Stimulated activated CD4-positive, alpha-beta T cell treated with anti-CD3 and anti-CD28 coated beads, Interleukin-2, amount 100 ng/mL, for 4 hours (primary cell): ENCODE measurements at places on chromosomes 5 and 9.

GRCh38 chr5:78508186-78508765 is 140.3 kb downstream of the LHFPL2 start:
- no peak for DNase-seq

GRCh38 chr9:98580956-98581355 is 127.8 kb downstream of the GABBR2 start:
- DNase-seq, result no peak

DNA sequence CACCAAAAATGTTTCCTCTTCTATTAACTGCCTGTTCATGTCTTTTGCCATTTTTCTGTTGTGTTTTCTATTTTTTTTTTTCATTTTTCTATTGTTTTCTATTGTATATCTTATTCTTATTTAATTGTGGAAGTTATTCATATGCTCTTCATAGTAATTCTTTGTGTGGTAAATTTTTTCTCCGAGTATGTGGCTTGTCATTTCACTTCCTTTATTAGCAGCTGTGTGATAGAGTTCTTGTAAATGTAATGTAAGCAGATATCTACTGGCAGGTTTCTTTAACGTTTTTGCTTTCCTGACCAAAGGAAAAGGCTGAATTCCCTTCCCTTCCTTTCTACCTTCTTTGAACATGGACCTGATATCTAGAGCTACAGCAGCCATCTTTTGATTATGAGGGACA is 5.8 kb upstream of the PLPP1 start:
- DNase-seq, result no peak

DNA sequence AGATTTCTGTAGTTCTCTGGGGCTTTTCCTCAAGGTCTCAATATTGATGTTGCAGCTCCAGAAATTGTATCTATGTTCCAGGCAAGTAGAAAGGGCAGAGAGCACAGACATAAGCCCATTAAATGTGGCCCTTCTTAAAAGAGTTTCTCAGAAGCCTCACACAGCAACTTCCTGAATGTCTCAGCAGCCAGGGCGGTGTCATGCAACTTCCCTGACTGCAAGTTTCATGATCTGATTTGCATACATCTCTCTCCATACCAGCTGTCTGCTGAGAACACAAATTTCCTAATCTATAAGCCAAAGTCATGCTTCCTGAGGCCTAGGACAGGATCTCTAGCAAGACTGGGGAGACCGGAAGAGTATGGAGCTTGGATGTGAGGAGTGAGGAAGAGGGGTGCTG is 13.0 kb downstream of the RGS7BP start:
- DNase-seq, result no peak

- DNase-seq, result no peak
Measured at GRCh38 chr9:137738703-137739102, 119.9 kb downstream of the EHMT1 start.

DNA sequence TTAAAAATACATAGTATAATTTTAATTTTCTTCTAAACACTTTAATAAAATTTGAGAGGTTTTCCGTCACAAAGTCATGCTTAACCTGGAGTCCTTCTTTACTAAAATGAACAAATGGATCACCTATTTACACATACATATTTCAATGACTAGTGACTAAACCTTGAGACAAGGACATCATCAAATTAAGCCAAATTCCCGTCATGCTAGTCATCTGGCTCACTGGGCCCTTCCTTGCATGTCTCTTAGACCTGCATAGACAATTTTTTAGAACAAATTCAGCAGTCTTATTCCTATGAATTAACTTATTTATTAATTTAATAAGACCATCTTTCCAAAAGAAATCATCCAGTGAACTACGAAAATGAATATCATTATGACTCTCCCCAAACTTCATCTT is 26.6 kb downstream of the ERAP2 start:
- DNase-seq, result no peak

- no peak for DNase-seq
Measured at GRCh38 chr9:32589083-32589723, 16.2 kb upstream of the NDUFB6 start.

DNA sequence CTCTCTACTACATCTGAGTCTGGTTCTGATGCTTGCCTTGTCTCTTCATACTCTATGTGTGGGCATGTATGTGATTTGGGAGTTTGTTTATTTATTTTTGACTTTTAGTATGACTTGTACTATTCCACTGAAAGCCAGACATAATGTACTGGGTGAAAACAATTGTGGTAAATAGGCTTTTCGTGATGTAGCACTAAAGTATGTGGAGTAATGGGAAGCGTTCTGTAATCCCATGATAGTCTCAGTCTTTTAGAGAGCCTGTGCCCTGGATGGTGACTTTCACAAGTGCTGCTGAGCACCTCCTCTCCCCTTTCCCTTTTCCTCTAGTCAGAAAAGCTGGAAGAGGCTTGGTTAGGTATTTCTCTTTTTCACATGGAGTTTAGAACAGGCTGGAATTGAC is 85.8 kb upstream of the S1PR3 start:
- no peak for DNase-seq

- no peak for DNase-seq
Measured at GRCh38 chr5:127112347-127112864, 39.1 kb upstream of the C5orf63 start.

GRCh38 chr9:111857555-111858211 is 38.9 kb upstream of the UGCG start:
- DNase-seq, result no peak

GRCh38 chr5:169873642-169874041 is 106.7 kb downstream of the INSYN2B start:
- DNase-seq, result no peak

DNA sequence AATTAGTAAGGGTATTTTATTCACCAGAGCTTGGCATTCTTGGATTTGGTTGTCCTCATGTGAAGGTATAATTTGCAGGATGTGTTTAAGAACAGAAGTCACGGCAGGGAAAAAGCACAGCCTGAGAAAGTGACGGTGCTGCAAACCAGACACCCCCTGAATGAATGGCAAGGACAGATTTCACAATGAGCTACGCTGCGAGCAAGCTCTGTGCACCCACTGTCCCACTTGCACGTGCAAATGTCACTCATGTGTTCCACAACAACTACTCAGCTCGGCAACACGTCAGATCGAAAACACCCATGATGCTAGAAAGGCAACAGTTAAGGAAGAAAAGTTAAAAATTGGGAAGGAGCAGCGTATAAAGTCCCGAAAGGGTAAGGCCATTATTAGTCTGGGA is 168.9 kb downstream of the ROR2 start:
- DNase-seq, result no peak

DNA sequence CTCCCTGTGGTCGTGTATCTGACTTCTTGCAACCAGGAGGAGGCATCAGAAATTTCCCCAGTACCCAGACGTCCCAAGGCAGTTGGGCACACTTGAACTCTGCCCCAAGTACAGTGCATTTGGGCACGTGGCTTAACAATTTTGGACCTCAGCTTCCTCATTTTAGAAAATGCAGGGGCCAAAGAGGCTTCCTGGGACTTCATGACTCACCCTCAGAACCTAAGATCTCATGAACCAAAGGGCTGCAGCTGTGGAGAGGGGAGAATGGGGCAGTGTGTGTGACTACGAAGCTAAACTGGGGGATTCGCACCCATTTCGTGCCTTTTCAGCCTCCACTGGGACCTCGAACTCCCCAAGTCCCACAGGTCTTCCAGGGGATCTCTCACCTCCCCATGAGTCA is 59.2 kb downstream of the SYK start:
- no peak for DNase-seq

- DNase-seq, result peak; percentile 41
Measured at GRCh38 chr5:127313847-127314473, 23.4 kb downstream of the MEGF10 start.

GRCh38 chr9:90023861-90024260 is 419.0 kb downstream of the GADD45G start:
- no peak for DNase-seq

GRCh38 chr5:80208381-80208780 is 47.5 kb downstream of the SERINC5 start:
- no peak for DNase-seq

DNA sequence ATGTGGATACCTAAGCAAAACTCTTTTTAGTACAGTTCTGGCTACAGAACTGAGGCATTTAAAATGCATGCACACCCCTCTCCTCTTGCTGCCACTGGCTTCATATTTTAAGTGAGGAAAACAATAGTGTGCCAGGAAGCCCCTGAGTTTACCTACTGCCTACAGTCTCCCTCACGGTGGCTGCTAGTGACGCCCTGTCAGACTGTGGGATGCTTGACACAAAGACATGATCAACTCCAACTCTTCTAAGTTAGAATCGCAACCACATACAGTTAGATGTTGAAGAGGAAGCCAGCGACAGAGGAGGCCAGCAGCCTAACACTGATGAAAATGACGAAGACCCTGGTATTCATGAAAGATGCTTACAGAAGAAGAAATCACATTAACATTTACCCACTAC is 1.3 kb downstream of the SEC16A start:
- DNase-seq, result no peak

- no peak for DNase-seq
Measured at GRCh38 chr5:155485386-155485785, 471.8 kb downstream of the KIF4B start.

DNA sequence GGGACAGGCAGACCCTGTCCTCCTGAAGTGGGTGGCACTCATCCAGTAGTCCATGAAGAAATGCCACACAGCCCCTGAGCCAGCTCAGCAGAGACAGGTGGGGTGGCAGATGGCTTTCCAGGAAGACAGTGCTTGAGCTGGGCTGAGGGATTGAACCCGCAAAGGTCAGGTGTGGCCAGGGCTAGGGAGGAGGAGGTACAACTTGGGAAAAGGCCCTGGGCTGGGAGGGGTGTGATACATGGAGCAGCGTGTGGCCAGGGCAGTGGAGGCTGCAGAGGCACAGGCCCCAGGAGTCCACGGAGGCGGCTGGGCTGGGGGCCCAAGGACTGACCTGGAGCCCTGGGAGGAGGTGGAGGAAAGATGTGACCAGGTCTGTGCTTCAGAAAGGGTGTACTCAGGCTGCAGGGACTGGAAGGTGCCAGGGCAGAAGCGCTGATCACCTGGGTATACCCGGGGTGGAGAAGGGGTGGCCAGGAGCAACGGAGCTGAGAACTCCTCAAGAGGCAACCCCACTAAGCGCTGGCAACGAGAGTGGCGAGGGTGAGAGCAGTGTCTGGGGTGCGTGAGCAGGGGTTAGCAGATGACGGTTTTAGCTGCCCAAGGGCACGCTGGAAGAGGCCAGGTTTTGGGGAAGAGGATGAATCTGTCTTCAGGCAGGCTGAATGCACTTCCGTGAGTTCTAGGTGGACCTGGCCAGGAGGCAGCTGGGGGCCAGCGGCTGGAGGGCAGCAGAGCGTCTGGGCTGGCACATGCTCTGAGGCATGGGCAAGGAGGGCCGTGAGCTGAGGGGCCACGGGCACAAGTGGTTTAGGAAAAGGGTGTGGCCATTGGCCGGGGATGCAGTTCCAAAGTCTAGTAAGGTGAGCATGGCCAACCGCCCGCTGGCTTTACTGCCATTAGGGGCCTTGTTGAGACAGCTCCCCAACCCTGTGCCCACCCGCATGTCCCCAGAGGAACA is 3.9 kb upstream of the RABL6 start:
- no peak for DNase-seq

GRCh38 chr5:68215898-68216244 is 315 bp downstream of the PIK3R1 start:
- DNase-seq, result peak; percentile 69

GRCh38 chr9:104808035-104808614 is 44.2 kb downstream of the NIPSNAP3B start:
- no peak for DNase-seq

DNA sequence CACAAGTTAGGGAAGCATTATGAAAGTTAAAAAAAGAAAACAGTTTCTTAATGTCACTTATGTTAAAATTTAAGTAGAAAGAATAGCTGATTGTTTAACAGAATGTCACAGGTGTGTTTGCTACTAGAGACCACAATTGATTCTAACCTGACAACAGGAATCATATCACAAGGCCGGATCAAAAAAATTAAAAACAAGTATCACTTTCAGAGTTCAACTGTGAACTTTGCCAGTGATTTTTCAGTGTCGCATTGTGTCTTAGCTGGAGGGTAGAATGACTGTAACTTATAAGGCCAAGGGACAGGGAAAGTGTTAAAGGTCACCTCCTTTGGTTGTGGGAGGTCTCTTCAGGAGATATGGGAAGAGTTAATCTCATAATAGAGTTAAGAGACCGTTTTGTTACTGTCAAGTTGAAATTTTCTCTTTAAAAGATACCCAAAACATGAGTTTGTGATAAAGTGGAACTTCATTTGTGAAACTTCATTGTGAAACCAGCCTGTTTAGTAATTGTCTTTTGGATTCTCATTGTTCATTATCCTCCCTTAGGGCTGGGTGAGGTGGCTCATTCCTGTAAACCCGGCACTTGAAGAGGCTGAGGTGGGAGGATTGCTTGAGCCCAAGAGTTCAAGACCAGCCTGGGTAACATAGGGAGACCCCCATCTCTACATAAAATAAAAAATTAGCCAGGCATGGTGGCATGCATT is 40.9 kb downstream of the CPEB4 start:
- no peak for DNase-seq

DNA sequence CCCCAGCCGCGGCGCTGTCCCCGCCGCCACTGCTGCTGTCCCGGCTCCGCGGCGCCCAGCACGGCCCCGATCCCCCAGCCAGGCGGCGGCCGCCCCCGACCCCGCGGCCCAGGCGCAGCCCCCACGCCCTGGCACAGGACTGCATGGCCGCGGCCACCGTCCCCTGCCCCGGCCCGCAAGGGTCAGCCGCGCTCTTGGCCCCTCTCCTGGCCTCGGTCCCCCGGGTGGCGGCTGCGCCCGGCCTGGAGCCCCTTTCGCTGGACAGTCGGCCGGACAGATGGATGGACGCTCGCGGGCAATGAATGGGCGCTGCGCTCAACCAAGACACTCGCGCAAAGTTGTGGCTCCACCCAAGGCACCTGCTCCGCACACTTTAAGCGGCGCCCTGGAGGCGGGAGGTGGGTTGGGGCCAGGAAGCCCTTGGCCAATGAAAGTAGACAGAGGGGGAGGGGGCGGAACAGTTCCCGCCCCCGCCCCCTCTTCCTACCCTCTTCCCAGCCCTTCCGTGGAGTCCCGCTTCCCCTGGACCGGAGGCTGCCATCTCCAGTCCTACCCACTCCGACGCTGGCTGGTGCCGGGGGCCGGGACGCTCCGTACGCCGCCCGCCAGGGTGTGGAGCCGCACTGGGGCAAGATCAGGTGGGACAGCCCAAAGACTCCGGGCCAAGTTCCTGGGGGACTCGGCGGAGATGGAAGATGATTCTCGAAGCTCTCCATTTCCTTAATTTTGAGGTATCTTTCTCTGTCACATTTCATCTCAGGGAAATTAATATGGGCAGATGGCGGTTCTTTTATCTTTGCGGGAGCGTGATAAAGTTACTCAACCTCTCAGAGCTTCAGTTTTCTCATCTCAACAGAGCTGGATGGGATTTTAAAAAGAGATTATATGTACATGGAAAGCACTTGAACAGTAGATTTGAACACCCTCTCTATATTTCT is at the start of gene GLDC:
Gene GLDC (minus strand): TSS at position 375 of the 938 bp plus-strand sequence. CDS start 230 bp downstream, at position 145.
- DNase-seq, result peak; percentile 30

DNA sequence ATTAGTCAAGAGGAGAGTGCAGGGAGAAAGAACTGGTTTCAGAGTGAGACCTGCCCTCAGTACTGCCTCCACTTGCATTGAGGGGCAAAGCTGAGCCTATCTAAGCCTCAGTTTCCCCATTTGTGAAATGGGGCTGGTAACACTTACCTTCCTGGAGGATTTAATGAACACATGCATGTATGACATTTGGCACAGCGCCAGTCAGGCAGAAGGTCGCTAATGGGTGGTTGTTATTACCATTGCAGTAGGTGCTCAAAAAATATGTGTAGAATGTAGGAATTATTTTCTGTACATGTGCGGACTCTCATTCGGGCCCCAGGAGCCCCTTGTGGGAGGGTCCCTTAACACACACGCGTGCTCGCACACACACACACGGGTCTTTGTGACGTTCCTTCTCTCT is 10.9 kb downstream of the FAT2 start:
- DNase-seq, result no peak
